ENCODE measurements at places on chromosomes 11 and 22. TPM values are rescaled to one million over a fixed set of nuclear protein-coding genes. Genes with fewer than 3 reads are reported as not detected.

The CEP164 gene
- total RNA-seq, result 27.9 TPM

The DYNC2H1 gene
- total RNA-seq, result 20.0 TPM

The TPBGL gene
- total RNA-seq, result not detected

The CHRDL2 gene
- total RNA-seq, result 1.9 TPM

- DNase-seq, result no peak
These were observed 219.7 kb upstream of the ANO3 start for GRCh38 chr11:26112264-26112663.

- DNase-seq, result no peak
These were observed 29.8 kb downstream of the CAPN1 start for GRCh38 chr11:65211293-65212105.

GRCh38 chr11:32436751-32437494, 1.6 kb upstream of the WT1 start:
- DNase-seq, result no peak

DNA sequence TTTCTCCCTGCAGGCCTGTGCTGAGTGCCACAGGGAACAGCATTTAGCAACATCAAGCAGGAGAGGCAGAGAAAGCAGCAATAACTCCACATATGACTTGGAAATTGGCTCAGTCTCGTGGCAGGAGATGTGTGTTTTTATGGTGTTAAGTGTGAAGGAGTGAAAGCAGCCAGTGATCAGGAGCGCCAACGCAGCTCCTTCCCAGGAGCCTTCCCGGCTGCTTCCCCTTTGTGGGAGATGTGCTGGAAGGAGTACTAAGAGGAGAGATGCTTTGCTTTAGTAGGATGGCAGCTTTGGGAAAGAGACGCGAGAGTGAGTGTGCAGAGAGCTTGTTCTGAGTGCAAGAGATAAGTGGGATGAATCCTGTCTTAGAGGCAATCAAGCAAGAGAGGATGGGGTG, 54.7 kb upstream of the KIRREL3 start:
- DNase-seq, result no peak

GRCh38 chr22:40668611-40669411, 10.5 kb upstream of the MCHR1 start:
- no peak for DNase-seq

GRCh38 chr11:93746101-93746500, 4.6 kb downstream of the C11orf54 start:
- no peak for DNase-seq

DNA sequence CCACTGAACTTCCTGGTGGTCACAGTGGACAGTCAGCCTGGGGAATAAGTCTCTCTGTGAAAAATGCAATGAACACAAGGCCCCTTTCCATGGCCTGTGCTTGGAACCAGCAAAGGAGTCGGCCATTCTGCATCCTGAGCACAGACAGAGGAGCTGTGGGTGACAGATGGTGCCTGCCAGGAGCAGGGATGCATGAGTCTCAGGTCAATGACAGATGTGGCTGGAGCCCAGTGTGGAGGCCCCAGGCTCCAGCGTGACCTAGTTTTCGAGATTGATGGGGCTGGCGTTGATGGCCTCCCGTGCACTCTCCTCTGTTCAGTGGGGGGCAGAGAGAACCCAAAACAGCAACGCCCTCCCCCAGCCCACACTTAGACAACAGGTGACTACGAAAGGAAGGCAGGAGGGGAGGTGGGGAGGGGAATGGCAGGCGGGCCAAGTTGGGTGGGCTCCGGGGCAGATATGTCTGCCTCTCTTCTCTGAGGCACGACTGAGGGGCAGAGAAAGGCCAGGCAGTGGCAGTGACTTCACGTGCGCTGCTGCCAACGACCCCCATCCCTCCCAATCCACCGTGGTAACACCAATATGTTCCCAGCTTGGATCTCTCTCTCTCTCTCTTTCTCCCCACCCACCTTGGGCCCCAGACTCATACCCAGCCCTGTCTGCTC, 34.4 kb upstream of the CD5 start:
- no peak for DNase-seq

DNA sequence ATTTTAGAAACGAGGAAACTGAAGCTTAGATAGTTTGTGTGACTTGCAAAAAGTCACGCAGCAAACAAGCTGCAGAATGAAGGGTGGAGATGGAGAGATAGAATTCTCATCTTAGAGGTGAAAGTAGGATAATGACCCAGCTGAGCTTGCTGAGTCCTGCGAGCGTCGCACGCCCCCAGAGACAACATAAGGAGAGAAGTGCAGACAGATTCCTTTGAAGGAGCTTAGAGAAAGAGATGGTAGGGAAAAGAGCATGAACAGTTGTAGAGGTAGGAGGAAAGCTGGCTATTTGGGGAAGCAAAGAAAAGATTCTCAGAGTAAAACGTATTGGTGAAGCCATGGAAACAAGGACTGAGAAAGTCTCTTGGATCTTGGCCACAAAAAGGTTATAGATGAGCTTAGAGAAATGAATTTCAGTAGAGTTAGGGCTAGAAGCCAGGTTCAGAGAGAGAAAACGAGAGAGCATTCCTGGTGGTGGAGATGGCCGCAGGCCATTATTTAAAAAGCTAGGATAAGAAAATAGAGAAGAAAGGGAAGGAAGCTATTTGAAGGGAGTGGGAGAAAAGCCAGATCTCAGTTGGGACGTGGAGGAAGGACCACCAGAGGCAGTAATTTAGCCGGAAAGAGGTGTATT, 44.8 kb downstream of the FAM83F start:
- DNase-seq, result no peak

DNA sequence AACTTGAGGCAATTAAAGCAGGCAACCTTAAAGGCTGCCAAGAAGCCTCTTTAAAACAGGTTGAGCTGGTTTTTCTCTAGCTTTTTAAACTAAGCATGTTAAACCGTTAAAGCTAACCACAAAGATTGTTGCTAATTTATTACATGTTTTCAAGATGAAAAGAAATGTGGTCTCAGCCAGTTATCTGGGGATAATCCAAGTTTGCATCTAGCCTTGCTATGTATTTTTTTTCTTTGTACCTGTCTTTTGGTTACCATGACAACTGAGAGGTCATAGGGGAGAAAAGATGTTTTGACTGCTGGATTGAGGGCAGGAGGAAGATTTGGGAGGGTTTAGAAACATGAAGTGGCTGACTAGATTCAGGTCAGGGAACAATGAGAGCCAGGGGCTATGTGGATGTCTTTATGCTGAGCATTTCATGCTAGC, 19.2 kb upstream of the PGM2L1 start:
- no peak for DNase-seq

GRCh38 chr11:44903035-44903434, 47.6 kb downstream of the TP53I11 start:
- DNase-seq, result no peak

- DNase-seq, result no peak
These were observed 12.5 kb downstream of the APLNR start for GRCh38 chr11:57224537-57224936.

- no peak for DNase-seq
These were observed 64.2 kb upstream of the SLC22A12 start for GRCh38 chr11:64526795-64527194.

All from thoracic aorta (tissue), 2 donors.